ENCODE measurements at places on chromosomes 11 and 22.

- no peak for DNase-seq
These were observed 16.0 kb downstream of the STARD10 start for GRCh38 chr11:72777755-72778278.

- peak; percentile 39 for DNase-seq
These were observed 22.9 kb downstream of the TRIM22 start for GRCh38 chr11:5712507-5712906.

GRCh38 chr22:24444729-24445466 lies 17.5 kb downstream of the ADORA2A start:
- DNase-seq, result no peak

DNA sequence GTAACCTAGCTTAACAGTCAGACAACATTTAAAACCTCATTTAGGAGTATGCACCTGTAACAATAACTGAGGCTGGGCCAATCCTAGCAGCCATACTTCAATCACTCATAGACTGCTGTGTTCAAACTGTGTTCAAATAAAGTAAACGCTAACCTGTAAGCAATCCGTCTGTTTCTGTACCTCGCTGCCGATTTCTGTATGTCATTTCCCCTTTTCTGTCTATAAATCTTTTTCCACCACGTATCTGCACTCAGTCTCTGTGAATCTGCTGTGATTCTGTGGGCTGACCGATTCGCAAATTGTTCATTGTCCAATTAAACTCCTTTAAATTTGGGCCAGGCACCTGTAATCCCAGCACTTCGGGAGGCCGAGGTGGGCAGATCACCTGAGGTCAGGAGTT lies 12.3 kb downstream of the APOBEC3H start:
- DNase-seq, result no peak

DNA sequence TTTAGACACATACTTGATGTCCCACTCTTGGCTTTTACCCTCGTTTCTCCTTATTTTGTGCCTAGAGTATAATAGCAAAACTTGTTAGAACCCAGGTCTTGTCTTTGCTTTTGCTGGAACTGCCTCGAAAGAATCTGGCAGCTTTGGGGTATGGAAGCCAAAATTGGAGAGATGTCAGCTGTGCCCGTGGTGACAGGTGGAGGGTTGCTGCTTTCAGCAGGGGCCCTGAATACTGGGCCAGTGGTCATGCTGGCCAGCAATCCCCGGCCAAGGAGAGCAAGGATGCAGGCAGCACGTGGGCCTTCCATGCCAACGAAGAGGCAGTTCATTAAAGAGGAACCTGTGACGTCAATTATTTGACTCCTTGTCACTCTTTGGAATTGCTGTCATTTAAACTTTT lies 181.1 kb downstream of the HIPK3 start:
- no peak for DNase-seq

GRCh38 chr11:19845626-19846025 lies 133.0 kb downstream of the NAV2 start:
- no peak for DNase-seq

DNA sequence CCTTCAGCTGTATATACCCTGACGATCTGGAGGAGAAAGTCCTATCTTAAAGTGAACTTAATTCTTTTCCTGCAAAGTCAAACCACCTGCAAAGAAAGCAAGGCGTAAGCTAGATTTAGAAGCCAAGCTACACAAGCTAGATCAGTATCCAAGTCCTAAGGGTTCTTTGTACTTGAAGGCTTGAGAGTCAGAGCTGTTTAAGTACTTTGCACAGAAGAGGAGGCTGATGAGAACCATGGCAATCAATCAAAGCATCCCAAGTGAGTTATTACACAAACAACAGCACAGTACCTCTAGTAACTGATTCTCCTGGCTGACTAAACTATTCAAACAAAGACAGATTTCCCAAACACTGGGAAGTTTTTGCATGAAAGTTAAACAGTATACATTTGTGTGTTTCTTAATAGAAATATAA lies 1.9 kb downstream of the CDON start:
- DNase-seq, result peak; percentile 6

DNA sequence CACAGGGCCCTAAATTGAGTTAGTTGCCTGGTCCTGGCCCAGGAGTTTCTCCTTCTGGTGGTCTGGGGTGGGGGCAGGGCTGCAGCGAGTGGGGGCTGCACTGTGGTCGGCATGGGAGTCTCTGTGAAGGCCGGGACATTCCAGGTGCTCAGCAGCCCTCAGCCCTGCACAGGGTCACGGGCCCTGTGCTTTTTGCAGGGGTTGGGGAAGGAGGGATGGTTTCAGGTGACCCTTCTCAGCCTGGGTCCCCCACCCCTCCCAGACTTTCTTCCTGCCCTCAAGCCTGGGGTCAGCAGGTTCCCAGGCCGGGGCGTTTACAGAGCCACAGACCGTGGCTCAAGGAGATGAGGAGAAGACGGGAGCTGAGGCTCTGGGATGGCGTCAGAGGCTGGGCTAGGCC lies 7.8 kb downstream of the EMID1 start:
- no peak for DNase-seq

DNA sequence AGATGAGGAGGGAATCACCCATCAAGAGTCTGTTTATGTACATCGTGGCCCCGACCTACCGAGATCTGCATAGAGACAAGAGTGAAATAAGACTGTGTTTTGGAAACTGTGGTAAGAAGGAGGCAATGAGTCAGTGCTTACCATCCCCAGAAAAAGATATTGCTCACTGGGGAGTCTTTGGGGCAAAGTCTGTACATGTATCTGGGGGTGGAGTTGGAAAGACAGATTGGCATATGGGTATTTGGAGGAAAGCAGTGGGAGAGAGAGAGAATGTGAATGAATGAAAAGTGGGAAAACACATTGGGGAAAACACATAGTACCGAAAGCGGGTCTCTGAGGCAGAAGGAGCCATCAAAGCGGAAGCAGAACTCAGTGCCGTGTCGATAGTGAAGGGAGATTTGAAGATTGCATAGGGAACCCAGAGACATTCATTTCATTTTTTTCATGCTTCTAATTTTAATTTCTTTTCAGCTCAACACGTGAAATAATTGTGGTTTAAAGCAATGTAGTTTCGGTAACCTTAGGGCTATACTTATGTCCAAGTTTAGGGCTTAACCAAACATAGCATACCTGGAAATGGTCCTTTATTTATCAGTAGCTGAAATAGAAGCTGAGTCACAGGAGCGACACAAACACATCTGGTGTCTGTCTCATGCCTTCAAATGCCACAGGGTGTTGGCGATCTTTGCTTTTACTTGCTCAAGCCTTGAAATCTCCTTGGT lies 98.6 kb upstream of the CD44 start:
- no peak for DNase-seq

DNA sequence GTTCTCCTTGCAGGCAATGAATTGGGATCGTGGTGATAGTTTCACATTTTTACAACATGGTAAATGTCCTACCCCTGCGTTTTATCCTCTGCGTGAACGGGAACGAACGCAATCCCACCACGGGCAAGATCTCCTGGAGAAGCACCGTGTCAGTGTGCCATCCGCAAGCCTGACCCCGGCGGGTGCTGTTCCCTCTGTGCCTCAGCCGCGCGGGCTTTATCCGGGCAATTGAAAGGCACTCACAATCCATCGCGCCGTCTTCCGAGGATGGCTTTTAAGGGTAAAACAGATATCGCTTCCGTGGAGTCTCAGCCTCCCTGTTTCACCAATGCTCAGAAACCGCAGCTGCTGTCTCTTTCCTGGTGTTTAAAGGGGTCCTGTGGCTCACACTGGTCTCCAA lies 1387.5 kb downstream of the BRD1 start:
- DNase-seq, result no peak

DNA sequence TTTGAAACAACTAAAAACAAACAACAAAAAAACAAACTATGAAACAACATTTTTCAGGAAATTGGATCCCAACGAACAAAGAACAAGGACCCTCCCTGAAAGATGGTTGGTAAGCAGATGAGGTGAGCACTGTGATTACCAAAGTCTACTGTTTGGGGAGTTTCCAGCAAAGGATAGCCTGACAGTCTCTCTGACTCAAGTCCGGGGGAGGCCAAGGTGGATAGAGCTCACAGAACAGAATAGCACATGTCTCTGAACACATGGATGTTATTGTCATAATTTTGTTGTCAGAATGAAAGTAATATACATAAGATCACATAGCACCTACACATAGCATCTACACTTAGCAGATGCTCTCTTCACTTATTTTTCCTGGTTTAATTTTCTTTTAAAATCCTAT lies 501.3 kb upstream of the TENM4 start:
- DNase-seq, result no peak

DNA sequence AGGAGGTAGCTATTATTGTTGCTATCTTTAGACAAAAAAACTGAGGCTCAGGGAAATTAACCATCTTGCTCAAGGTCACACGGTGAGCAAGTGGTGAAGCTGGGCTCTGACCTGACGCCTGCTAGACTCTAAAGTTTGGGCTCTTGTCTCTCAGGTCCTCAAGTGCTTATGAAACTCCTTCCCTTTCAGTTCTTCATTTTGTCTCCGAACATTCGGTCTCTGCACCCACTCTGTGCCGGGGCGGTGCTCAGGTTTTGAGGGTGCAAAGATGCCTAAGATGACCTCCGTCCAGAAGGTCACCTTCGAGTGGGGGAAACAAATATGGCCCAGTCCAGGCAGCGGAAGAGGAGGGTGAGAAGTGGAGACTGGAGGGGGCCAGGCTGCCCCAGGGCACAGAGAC lies 16.0 kb downstream of the OVOL1 start:
- no peak for DNase-seq

DNA sequence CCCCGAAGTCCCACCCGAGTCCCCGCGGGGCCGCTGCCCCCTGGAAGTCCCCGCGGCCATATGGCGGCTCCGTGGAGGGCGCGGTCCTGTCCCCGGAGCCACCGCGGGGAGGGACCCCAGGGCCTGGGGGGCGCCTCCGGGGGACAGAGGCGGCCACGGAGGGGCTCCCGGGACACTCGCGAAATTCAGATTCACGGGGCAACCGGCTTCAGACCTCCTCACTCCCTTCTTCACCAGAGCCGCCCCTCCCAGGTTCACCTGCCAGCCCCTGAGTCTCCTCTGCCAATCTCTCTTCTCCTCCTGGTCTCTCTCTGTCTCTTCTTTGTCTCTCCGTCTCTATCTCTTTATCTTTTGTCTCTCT lies 28.2 kb upstream of the TOLLIP start:
- DNase-seq, result no peak

GRCh38 chr11:114215428-114215827 lies 80.8 kb upstream of the NNMT start:
- no peak for DNase-seq

All from NAMALWA (cell line).